HS-27A (cell line): ENCODE measurements at places on chromosomes 3 and 15.

DNA sequence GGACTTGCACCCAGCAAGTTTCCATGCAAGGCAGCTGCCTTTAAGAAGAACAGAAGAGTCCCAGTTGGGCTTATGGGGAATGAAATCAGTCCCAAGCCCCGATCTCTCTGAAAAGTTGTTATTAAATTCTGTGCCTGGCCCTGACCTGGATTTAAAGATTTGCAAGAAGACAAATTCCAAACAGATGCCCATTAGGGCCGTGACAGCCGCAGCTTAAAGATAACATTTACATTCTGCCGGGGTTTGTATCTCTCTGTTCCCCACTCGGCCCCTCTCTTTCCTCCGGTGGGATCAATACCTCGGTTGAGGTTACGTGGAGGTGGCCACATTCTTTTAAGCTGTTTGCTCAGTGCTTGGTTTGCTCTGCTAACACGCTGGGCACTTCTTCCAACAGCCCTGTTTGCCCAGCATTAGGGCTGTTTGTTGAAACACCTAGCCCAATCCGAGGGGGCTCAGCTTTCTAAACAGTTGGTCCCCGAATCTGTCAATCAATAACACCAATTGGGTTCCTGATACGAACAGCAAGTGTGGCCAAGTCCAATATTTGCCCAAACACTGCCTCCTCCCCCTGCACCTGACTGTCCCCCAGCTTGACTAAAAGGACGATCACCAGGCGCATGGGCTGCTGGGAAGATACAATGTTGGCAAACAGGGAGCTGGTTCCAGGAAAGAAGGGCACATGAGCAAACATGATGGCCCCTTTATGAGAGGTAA lies 108.6 kb downstream of the RPLP1 start:
- no peak for DNase-seq

DNA sequence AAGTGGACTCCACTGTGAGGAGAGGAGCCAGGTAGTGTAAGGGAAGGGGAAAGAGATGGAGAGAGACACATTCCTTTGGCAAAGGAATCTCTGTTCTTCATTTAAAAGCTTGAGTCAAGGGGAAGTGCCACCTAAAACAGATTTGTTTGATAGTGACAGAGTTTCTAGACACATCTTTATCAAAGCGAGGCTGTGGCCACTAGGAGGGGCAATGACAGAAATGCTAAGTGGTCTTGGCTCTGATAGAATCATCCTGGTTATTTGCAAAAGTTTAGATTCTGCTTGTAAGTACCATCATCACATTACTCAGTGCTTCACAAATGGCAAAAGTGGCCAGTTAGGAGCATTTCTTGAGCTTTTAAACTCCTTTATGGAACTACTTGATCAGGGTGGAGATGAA lies 261.4 kb downstream of the CNTN3 start:
- no peak for DNase-seq

DNA sequence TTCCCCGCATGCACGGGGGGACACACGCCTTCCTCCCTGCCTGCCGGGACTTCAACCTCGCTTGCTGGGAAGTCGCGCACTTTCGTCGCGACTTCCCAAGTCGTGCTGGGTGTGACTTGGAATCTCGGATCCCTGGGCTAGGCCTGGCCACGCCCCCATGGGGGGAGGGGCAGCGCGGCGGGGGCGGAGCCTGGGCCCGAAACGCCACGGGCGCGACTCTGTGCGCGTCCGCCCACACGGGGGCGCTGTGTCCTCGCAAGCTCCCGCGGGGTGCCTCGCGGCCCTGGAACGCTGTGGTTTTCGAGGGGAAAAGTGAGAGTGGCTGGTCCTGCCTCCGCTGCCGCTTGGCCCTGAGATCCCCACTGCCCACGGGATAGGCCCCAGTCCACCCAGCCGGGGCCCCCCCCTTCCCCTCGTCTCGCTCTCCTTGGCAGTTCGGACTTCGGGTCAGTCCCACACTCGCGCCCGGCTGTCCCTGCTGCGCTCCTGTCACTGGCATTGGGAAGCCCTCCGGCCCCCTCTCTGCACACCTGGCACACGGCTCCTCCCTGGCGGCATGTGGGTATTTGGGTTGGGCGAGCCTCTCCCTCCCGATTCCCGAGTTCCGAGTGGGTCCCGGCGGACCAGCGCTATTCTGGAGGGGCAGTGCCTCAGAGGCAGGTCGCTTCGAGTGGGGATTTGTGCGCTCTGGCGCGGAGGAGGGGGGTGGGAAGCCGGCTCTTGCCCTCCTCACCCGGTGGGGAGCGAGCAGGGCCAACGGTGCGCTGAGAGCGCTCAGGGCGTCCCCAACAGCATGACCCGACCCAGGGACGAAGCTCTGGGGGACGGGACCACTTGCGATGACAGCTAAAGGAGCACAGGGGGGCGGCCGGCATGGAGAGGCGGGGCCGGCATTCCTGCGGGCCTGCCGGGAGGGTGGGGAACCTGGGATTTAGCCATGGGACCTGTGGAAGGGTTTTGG lies 23.6 kb downstream of the SEC61A1 start:
- no peak for DNase-seq

- no peak for DNase-seq
Observed at GRCh38 chr3:122929188-122930062, 98.1 kb downstream of the SEMA5B start.

DNA sequence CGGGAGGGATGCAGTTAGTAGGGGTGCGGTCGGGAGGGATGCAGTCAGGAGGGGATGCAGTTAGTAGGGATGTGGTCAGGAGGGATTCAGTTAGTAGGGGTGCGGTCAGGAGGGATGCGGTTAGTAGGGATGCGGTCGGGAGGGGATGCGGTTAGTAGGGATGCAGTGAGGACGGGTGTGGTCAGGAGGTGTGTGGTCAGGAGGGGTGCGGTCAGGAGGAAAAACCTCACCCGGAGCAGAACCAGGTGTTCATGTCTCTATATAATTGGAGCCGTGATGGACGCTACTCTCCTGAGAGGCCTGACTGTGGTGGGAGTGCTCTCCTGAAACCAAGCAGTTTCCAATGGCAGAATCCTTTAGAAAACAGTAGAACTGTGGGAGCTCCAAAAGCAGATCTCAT lies 95.8 kb downstream of the BDH1 start:
- DNase-seq: no peak

GRCh38 chr3:52366527-52366926 lies 50.4 kb downstream of the DNAH1 start:
- no peak for DNase-seq

GRCh38 chr3:143439817-143440216 lies 320.2 kb downstream of the CHST2 start:
- no peak for DNase-seq

GRCh38 chr3:60801307-60801706 lies 449.9 kb downstream of the FHIT start:
- no peak for DNase-seq

- no peak for DNase-seq
Observed at GRCh38 chr3:105040026-105040622, 326.6 kb upstream of the ALCAM start.

DNA sequence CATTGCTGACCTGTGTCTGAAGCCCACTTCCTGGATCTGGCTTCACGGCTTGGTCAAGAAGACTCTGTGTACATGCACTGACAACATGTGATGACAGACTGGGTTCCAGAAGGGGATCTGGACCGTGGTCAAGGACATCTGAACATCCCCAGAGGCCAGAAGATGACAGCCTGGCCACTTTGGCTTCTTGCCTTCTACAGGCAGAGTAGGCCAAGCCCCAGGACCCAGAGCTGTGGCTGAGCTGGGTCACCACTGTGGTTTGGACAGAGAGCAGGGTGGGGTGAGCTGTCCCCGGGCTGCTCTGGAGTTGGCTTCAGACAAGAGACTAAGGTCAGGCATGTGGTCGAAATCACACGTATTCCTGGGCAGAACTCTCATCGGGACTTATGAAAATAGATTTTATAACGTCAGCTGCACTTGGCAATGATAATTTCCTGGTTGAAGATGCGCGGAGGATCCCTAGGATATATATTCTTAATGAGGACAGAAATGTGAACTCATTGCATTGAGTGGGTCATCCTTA lies 114.1 kb upstream of the FRMD4B start:
- DNase-seq: no peak

DNA sequence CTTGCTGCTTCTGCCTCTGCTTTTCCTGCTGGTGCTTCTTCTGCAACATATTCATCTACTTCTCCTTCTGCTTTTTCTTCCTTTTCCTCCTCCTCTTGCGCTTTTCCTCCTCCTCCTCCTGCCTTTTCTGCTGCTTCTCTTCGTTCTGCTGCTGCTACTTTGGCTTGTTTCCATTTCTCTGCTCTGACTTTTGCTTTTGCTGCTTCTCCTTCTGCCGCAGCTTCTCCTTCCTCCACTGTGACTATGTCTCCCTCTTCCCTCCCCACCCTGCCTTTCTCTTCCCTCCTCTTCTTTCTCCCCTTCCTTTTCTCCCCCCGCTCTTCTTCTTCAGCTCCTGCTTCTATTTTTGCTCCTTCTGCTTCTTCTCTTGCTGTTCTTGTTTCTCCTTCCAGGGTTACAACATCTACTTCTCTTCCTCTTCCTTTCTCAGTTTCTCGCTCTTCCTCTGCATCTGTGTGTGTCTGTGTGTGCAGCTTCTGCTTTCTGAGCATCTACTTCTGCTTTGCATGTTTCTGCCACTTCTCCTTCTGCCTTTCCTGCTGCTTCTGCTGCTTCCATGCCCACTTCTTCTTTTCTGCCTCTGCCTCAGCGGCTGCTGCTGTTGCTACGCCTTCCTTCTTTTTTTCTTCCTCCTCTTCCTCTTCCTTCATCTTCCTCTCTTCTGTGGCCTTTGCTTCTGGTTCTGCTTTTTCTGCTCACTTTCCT lies 51.4 kb downstream of the FAM43A start:
- DNase-seq: no peak

GRCh38 chr3:71441925-71442651 lies 141.4 kb downstream of the FOXP1 start:
- DNase-seq: no peak

GRCh38 chr3:126112531-126113237 lies 28.8 kb upstream of the SLC41A3 start:
- DNase-seq: no peak

- DNase-seq: no peak
Observed at GRCh38 chr3:117750674-117751269, 1041.2 kb downstream of the TUSC7 start.

DNA sequence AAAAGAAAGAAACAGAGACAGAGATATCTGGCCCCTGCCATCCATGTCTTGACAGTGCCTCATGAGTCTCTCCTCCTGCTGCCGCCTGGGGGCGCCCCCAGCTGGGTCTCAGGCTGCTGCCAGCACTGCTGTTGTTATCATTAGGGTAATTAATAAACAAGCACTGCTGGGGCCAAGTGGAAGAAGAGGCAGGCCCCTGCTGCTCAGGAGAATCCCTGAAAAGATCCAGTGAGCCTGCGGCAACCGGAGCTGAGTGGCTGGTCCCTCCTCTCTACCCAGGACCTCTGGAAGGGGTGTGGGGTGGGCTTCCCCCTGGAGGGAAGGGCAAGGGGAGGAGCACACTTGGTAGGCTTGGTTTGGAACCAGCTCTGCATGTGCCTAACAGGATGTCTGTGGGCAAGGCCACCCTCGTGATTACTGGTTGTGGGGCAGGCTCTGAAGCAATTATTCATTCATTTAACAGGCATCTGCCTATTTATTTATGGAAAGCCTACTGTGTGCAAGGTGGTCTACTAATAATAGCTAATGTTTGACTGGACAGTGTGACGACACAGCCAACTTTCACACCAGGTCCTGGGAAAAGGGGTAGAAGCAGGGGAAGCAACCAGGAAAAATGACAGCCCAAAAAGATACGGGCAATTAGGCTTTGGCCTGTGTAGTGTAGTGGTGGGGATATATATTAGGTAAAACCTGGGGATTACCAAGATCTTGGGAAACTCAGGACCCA lies 1.2 kb upstream of the TYRO3 start:
- no peak for DNase-seq

GRCh38 chr3:186342197-186342596 lies 19.8 kb downstream of the DGKG start:
- no peak for DNase-seq

- DNase-seq: no peak
Observed at GRCh38 chr3:188026191-188026968, 127.6 kb upstream of the LPP start.

- DNase-seq: no peak
Observed at GRCh38 chr3:149934524-149934923, 36.2 kb downstream of the PFN2 start.

GRCh38 chr3:69033470-69033869 lies 18.7 kb downstream of the TMF1 start:
- DNase-seq: no peak

GRCh38 chr3:156250550-156250949 lies 130.2 kb downstream of the KCNAB1 start:
- no peak for DNase-seq

- no peak for DNase-seq
Observed at GRCh38 chr3:87805670-87806069, 253.1 kb downstream of the CGGBP1 start.

DNA sequence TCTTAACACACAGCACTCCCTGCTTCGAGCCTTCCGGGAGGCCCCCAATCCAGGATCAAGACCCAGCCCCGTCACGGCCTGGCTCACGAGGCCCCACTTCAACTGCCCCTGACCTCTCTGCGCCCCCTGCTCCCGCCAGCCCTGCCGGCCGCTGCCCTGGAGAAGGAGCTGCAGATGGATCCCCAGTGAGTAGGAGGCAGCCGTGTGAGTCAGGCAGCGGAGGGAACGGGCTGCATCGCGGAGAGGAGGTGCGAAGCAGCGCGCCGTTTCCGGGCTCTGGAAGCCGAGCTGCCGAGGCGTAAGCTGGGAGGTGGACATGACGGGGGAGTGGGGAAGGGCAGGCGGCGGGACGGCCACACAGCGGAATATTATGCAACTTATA lies 133.4 kb downstream of the TPRA1 start:
- DNase-seq: no peak

GRCh38 chr3:114942773-114943172 lies 204.3 kb downstream of the ZBTB20 start:
- no peak for DNase-seq

DNA sequence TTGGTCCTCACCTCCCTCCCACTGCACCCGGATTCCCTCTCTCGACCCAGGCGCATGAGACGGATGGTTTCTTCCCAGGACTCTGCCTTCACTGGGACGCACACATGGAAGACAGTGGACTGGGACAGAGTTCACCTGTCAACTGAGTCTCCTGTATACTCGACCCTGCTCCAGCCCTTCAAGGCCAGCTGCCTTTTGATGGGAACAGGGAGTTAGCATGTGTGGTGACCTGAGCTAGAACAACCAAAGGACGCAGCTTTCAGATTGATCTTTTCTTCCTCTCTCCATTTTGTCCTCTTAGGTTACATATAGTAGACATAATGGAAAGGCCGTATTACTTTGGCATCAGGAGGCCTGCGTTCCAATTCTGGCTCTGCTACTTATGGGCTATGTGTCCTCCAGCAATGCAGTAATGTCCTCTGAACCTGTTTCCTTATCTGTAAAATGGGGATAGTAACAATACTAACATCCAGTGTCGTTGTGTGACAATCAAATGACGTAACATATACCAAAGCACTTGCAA lies 94.1 kb downstream of the PEX5L start:
- no peak for DNase-seq

DNA sequence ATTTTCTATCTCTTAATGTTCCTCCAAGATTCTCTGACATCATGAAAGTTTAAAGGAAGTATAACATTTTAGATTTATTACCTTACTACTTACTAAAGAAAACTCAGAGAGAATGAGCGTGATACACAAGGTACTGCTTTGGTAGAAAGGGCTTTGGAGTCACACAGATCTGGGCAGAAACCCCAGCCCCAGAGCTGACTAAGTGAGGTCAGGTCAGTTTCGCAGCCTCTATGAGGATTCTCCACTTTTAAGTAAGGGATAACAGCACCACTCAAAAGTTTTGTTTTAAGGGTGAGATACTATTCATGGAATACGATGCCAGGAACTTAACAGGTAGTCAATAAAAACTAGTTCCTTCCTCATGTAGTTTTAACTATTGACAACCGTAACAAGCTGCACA lies 76.1 kb downstream of the CLDN11 start:
- DNase-seq: no peak
